Dorsolateral prefrontal cortex (tissue), 122 donors: ENCODE measurements at places on chromosomes 7 and 10. TPM values are rescaled to one million over a fixed set of nuclear protein-coding genes. Genes with fewer than 3 reads are reported as not detected.

Gene UCMA
- total RNA-seq: not detected

Gene EPHB6
- total RNA-seq: 222 TPM

Gene LRIT1
- not detected for total RNA-seq

Gene PRKG1
- total RNA-seq: 24.0 TPM

Gene ADARB2
- total RNA-seq: 44.1 TPM

Gene XRCC2
- 2.0 TPM for total RNA-seq
